ENCODE measurements at places on chromosomes 7 and 10.

DNA sequence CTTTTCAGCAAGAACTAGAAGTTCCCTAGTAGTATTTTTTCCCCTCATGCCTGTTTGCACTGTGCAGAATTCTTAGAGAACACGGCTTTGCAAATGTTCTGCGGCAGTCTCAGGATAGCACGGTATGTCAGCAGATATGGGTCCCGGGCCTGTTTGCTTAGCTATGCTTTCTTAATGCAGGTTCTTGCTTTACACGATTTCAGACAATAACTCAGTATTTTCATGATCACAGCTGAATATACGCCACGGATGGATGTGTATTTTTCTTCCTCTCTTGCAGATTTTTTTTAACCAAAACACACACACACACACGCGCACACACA is 137.3 kb downstream of the HECW1 start:
- DNase-seq = no peak

GRCh38 chr7:142626420-142627035 is 122.7 kb upstream of the PRSS1 start:
- peak; percentile 31 for DNase-seq

DNA sequence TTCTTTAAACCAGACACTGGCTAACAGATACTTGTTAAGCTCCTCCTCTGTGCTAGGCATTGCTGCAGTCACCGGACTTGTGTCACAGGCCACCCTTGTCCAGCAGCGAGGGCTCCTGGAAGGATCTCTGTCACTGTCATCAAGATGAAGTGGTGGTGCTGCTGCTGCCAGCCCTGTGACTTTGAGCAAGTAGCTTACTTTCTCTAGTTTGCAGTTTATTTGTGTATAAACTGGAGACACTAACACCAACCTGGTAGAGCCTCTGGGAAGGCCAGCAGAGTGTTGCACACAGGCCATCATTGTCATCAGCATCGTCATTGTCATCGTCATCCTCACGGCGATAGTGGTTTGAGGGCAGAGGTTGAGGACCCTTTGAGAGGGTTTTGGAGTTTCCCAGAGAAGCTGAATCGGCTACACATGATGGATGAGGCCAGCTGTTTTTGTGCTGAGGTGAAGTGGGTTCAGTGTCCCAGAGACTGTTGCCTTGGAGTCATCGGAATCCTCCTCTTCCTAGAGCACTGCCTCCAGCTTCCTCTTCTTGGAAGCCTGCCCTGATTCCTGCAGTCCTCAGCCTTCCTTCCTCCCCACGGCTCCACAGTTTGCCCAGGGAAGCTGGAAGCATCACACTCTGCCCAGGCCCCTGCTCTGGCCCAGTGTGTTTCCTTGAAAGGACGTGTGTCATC is 128.4 kb downstream of the GRK5 start:
- DNase-seq = no peak

DNA sequence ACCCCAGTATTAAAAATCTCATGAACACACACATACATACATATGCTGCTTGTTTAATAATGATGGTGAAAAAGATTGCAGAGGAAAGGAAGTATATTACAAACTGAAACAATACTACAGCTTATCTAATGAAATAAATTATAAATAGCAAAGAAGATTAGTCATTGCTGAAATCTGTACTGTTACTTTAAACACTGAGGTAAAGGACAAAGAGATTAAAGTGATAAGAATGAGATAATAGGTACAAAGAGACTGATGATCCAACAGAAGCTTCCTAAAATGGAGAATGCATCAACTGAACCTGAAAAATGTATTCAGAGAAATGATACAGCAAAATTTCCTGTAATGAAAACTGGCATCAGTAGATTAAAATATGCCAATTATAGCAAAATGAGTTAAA is 91.5 kb upstream of the KCND2 start:
- DNase-seq = no peak

DNA sequence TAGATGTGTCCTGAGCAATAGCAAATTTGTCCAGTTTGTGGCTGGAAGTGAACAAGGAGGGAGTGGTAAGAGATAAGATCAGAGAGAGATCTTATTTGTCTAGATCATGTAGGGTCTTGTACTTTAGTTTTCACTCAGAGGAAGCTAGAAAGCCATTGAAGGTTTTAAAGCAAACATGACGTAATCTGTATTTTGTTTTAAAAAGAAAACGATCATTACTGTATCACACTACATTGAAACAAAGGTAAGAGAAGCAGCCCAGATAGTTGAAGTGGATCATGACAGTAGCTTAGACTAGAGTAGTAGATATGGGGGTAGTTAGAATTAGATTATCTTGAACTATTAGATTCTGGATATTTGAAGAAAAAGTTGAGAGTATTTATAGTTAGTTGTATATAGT is 23.6 kb upstream of the ZNF804B start:
- DNase-seq = no peak

- no peak for DNase-seq
Measured at GRCh38 chr10:122310311-122311050, 39.4 kb downstream of the BTBD16 start.

GRCh38 chr10:133343558-133343957 is 3.6 kb upstream of the PRAP1 start:
- no peak for DNase-seq

DNA sequence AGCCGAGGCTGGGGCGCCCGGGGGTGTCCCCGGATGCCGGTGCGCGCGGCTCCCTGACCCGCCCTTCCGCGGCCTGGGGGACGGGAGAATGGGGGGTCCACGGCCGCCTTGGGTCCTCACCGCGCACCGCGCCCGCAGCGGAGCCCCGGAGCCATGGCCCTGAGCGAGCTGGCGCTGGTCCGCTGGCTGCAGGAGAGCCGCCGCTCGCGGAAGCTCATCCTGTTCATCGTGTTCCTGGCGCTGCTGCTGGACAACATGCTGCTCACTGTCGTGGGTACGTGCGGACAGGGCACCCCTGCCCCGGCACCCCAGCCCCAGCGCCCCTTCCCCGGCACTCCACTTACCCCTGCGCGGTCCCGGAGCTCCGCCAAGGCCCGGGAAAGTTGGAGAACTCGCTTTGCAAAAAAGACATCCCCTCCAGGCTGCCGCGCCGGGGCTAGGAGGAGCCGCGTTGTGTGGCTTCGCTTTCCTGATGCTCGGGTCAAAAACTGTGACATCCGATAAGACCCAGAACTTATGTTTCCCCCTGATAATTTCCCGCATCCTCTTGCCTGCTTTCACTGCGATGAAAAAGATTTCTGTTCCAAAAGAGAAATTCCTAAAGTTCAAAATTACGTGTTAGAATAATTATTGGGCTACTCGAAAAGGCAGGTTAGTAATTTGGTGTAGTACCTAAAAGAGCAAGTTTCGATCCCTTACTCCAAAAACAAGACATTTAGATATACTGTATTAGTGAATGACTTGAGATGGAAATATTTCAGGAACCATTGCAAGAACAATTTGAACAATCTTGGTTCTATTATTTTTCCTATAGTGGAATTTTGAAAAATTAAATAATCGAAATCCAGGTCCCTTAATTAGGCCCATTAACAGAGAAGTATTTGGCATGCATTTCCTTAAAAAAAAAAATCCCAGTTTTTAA is 888 bp downstream of the SLC18A2 start:
- DNase-seq = no peak

- DNase-seq = no peak
Measured at GRCh38 chr7:69272101-69272500, 326.2 kb upstream of the AUTS2 start.

GRCh38 chr7:107742678-107743566 is 1.0 kb upstream of the CBLL1 start:
- no peak for DNase-seq

DNA sequence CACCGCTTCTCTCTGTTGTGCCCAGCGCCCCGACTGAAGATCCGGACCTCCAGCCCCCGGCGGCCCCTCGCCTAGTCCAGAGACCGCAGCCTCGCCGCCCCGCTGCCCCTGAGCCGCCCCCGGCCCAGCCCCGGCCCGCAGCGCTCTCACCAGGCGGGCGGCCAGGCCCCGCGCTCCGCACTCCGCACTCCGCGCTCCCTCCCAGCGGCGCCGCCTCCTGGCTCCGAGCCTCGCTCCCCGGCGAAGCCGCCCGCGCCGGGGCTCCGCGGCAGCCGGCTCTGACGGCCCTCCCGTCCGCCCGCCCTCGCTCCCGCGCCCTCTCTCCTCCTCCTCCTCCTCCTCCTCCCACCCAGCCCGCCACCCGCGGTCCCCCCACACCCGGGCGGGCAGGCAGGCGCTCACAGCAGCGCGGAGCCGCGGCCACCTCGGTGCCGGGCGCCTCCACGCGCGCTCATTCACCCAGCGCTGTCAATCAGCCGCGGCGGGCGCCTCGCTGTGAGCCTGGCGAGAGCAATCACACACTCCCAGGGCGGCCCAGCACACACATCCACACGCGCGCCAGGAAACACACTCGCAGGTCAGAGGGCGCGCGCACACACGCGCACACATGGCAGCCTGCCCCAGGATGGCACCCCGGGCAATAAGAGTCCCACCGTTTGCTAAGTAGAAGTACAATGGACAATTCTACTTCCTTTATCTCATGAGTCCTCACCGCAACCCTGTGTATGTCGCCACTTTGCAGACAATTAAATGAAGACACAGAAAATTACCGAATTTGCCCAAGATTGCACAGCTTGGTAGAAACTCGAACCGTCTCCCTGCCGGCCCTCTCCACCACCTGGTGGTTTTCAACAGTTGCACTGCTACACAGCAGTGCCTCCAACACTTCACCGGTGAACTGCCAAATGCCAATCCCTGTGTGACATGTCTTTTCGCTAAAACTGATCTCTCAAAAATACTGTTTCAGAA is at the start of gene PRRT4:
PRRT4 (minus strand) TSS at position 280 of the 969 bp plus-strand sequence.
- DNase-seq = no peak
